Fibroblast of villous mesenchyme (primary cell): ENCODE measurements at places on chromosomes 6 and 20. TPM values are rescaled to one million over a fixed set of nuclear protein-coding genes. Genes with fewer than 3 reads are reported as not detected.

DNA sequence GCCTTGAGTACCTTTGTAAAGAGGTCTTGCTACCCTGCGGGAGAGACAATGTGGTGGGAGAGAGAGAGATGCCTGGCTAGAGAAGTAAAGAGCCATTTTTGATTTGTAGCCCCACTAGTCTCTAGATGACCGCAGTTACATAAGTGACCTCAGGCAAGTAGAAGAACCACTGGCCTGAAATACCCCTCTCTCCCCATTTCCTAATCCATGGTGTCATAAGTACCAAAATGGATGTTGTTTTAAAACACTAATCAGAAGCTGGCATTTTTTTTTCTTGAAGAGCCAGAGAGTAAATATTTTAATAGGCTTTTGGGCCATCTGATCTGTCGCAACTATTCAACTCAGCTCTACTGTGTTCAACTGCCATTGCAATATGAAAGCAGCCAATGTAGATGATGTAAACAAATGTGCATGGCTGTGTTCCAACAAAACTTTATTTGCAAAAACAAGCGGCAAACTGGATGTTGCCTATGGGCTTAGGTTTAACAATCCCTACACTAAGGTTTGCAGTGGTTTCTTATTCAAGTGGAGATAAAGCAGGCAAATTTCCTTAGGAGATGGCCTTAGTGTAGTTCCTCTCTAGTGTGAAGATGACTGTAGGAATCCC is 36.5 kb downstream of the RARS2 start:
- peak; percentile 53 for DNase-seq

GRCh38 chr6:133631421-133631820 is 257.5 kb upstream of the TCF21 start:
- peak; percentile 73 for DNase-seq

DNA sequence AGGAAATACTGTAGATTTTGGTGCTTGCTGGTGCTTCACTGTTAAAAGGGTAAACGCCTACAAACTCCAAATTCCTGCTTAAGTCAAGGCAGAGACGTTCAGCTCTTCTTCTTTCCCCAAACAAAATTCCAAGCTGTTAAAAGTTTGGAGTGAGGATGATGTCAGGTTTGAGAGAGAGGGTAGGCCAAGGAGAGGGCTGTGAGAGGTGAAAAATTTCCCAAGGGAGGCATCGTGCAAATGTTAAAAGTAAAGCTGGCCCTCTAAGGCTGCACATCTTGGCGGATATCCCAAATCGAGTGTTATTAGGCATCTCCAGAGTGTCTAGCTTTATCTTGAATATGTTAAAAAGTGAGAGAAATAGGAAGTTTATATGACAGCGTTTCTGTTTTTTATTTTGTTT is 651.8 kb downstream of the QKI start:
- no peak for DNase-seq

DNA sequence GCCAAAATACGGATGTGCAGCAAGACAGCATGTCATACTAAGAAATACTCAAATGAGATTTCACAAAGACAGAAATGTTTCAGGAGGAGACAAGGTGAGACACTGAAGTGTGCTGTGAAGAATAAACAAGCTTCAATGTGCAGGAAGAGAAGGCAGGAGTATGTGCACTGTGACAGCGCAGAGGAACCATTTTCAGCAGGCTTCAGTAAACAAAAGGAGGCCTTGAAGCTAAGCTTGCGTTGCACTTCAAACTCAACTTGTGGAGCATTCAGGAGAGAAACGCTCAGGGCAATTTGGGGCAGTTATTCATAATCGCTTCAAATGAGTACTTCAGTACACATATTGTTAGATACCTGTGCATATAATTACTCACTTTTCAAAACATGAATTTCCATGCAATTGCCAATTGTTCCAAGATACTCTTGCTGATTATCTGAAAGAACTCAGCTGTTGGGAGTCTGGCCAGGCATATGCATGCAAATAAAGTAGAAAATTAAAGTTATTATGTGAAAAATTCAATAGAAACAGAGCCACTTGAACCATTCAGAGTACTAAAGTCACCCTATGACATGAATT is 234.2 kb upstream of the OPRM1 start:
- no peak for DNase-seq

DNA sequence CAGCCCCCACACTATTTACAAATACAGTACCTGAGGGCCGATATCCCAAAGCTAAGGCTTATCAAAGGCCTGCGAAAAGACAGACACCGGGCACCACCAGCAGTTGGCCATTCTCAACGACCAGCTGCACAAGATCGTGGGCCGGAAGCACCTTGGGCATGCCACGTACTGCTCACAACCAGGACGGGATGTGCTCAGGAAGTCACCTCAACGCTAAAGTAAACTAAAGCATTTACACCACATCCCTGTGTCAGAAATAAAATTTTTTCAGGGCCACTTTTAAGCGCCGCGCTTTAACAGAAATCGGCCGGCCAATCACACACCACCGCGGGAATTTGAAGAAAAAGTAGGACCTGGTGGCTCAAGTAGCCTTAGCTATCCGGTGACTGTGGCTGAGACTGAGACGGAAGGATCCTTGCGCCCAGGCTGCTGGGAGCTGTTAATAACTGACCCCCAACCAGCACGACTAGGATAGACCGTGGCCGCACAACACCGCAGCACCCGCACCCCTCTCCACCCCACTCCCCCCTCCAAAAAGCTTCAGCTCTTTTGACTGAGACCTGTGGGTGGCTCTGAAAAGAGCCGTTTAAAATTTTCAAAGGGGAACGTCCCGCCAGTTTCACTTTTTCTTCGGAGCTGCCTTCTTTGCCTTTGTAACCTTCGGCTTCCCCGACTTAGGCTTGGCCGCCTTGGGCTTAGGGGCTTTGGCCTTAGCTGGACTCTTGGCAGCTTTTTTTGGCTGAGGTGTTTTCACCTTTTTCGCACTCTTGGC is 131.2 kb upstream of the BTN3A2 start:
- DNase-seq = peak; percentile 70

- DNase-seq = no peak
Measured at GRCh38 chr6:167781066-167781767, 45.5 kb upstream of the AFDN start.

- DNase-seq = no peak
Measured at GRCh38 chr6:21764989-21765388, 171.4 kb downstream of the SOX4 start.

GRCh38 chr20:6818033-6818808 is 50.7 kb downstream of the BMP2 start:
- no peak for DNase-seq

DNA sequence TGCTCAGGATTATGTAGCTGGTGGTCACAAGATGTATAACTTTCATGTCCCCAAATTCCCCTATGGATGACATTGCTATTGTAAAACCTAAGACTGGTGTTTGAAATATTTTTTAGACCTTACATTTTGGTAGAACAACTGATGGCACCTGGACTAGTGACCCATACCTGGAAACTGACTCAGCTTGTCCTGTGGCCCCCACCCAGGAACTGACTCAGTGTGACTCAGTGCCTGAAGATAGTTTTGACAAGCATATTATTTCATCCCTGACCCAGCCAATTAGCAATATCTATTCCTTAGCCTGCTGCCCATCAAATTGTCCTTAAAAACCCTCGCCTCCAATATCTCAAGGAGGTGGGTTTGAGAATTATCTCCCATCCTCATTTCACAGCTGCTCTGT is 90.9 kb upstream of the GRIK2 start:
- no peak for DNase-seq

DNA sequence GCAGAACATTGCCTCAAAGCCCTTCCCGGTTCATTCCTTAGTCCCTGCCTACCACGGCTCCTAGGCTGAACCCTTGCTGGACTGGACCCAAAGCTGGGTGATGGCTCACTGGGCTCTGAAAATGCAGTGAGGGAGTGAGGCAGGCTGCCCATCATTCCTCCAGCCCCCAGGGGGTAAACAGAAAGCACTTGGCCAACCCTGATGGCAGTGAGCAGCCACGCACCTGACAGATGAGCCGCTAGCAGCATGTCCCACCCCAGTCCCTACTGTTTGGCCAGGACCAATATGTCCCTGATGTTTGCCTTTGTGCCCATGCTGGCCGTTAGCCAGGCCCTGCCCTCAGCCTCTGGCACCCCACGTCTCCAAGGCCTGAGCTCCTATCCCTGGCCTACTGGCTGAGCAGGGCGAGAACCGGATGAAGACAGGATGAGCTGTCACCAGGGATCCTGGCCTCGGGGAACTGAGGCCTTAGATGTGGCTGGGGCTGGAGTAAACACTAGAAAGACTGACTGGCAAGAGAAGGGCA is 19.4 kb upstream of the BAK1 start:
- DNase-seq = no peak

DNA sequence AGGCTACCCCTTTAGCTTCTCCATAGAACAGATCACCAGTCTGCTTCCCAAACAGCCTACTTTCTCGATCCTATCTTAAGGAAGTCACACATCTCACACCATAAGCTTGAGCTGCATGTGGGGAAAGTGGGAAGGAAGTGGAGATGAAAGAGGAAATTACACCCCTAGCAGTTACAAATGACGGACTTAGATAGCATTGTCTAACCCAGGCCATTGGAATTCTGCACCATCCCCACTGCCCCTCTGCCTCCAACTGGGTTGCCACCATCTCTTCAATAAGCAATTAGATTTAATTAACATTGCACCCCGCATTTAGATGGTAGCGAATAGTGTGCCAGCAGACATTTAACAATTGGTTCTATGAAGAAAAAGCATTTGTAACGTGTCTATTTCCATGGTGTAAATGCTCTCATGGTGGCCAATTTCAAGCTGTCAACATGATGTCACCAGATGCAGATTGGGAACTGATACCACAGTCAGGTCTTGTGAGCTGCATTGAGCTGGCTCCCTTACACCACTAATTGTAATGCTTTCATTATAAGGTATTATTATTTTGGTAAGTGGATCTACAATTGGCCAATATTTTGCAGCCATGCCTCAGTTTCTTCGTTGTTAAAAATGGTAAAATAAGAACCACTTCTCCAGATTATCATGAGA is 124.7 kb downstream of the CD24 start:
- DNase-seq = no peak

DNA sequence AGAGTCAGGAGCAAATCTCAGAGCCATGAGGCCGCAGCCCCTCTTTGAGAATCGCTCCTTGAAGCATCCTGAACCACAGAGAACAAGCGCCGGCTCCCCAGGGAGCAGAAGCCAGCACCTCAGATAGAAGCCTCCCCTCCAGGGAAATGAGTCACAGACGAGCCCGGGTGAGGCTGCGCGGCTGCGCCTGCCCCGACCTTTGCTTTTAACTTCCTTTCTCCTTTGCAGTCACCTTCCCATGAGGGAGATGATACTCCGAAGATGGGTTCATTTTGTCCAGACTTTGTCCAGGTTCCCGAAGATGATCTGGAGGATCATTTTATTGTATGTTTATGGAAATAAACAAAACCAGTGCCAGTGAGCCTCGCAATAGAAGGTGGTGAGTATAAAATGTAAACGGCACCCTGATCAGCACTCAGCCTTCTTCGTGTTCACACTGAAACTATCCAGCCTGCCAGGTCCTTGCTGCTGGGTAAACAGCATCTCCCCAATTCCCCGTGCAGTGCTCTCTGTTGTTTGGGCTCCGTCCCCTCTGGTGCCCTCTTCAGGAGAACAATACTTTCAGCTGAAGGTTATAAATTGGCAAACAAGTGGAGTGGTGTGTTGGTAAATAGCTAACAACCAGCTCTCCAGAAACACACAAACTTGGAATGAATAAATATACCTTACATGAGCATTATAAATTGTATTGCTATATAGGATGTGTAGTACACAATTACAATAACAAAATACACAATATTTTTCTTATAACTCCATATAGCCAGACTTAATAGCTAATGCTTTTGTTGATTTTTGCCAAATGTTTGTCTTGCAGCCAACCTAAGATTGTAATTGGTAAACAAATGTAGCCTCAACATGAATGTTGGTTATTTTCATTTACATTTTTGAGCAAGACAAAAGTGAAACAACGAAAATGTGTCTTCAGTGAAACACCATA is 41.4 kb upstream of the TMEM181 start:
- peak; percentile 79 for DNase-seq

GRCh38 chr20:58293453-58293852 is 16.1 kb upstream of the RAB22A start:
- DNase-seq = no peak

DNA sequence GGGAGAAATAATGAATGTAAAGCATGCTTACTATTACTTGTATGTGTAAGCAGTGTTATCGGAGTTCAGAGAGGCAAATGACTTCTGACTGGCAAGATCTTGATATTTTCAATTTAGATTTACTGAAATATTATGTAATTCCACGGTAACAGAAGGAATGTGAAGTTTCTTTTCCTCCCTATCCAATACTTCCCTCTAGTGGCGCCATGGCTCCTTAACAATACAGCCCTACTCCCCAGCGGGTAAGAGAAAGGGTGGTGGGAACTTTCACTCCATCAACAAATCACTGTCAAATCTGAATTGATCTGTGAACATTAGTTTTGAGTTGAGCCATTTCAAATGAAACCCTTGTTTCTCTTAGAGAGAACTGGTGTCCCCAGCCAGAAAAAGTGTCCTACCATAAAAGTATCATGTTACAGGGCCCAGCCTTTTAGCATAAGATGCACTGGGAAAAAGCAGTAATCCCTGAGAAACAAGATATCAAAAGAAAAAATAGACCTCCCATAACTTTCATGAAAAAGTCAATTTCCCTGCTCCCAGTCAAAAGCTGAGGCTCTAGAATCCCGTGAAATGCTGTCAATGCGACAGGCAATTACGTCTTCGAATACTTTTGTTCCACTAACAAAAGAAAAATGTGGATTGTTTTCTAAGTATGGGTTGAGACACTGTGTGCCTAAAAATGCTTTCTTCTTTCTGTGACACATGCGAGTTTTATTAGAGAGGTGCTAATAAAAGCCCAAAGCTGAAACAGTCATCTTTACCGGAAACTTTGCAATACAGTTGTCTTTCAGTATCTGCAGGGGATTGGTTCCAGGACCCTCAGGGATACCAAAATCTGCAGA is 12.9 kb downstream of the COX7A2 start:
- DNase-seq = peak; percentile 67

DNA sequence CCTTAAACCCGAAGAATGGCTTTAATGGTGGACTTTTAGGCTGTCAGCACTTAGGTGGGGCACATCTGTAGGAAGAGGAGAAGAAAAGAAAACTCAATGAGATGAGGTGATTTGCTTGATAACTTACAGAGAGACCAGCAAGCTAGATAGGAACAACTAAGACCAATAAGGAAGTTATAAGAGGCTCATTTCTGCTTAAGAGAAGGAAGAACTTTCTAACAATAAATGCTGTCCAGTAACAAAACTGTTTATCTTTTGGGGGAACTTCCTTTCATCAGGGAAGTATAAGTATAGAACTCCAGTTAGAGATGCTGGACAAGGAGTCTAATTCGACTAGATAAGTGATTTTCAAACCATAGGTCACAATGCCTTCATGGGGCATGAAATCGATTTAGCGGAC is 107.2 kb upstream of the SIRPA start:
- no peak for DNase-seq

Gene GRM1
- under 0.01 TPM in 1 of 2 replicates, not detected in the other for total RNA-seq

Gene SLC17A2
- total RNA-seq = not detected in 2 replicates

Gene HSPA1L
- total RNA-seq = 0.86 and 0.97 TPM in 2 replicates

Gene OTOR
- total RNA-seq = not detected in 2 replicates

Gene OXT
- total RNA-seq = not detected in 2 replicates

Gene CFAP61
- 0.43 TPM in 1 of 2 replicates, not detected in the other for total RNA-seq

Gene LINC00237
- not detected in 2 replicates for total RNA-seq

Gene HUS1B
- total RNA-seq = 0.86 and 1.9 TPM in 2 replicates

Gene BPIFB2
- not detected in 2 replicates for total RNA-seq

Gene IL22RA2
- not detected in 2 replicates for total RNA-seq

Gene EGFL8
- 0.97 and 2.6 TPM in 2 replicates for total RNA-seq
